ENCODE measurements at places on chromosomes 5 and 9. TPM values are rescaled to one million over a fixed set of nuclear protein-coding genes. Genes with fewer than 3 reads are reported as not detected.

The RANBP3L gene
- 3.9 TPM for total RNA-seq

The C9orf153 gene
- 0.27 TPM for total RNA-seq

The SURF2 gene
- 10.2 TPM for total RNA-seq

The PNPLA7 gene
- total RNA-seq = 4.3 TPM

- no peak for DNase-seq
Measured at GRCh38 chr9:94679587-94679986, 40.3 kb upstream of the FBP1 start.

DNA sequence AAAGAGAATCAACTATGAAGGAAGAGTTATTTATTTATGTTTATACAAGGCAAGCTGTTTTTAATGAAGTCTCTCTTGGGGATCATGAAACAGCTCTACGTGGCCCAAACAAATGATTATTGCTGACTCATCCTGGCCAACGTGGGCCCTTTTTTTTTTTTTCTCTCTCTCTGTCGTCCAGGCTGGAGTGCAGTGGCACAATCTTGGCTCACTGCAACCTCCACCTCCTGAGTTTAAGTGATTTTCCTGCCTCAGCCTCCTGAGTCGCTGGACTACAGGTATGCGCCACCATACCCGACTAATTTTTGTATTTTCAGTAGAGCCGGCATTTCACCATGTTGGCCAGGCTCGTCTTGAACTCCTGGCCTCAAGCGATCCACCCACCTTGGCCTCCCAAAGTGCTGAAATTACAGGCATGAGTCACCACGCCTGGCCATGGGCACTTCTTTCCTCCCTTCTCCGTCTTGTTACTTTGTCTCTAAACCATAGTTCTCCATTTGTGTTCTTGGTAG is 98.3 kb downstream of the BASP1 start:
- DNase-seq = no peak

- DNase-seq = no peak
Measured at GRCh38 chr5:129460672-129460935, 506 bp downstream of the ADAMTS19 start.

DNA sequence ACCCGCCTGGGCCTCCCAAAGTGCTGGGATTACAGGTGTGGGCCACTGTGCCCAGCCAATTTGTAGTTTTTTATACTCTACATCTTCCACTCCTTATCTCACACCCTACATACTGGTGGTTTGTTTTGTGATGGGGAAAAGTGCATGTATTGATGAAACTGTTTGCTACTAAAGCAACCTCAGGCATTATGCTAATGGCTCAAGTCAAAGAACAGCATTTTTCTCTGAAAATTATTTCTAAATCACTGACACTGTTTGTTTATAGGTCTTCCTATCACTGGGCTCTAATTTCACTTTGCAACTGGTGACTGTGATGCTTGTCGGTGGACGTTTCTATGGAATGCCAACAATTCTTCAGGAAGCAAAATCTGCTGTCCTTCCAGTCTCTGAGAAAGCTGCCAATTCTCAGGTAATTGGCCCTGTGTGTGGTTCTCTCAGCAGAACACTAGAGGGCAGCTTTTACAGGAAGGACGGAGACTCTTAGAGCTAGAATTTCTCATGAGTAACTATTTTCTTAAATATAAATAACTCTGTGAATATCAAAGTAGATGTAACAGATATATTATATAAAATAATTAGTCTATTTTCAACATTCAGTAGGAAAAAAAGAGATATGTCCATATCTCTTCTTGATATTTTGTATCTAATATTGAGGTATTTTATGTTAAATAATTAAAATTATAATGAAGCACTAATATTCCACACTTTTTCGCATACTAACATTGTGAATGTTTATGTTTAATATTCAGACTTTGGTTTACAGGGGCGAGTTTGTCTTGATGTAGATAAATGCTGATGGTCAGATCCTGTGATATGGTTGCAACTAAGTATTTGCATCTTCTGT is 244.1 kb downstream of the ADGRV1 start:
- no peak for DNase-seq

GRCh38 chr9:99126312-99126711 is 21.4 kb downstream of the TGFBR1 start:
- DNase-seq = no peak

- DNase-seq = no peak
Measured at GRCh38 chr5:111830333-111830732, 73.3 kb upstream of the NREP start.

- no peak for DNase-seq
Measured at GRCh38 chr5:128193665-128194390, 110.3 kb downstream of the SLC12A2 start.

DNA sequence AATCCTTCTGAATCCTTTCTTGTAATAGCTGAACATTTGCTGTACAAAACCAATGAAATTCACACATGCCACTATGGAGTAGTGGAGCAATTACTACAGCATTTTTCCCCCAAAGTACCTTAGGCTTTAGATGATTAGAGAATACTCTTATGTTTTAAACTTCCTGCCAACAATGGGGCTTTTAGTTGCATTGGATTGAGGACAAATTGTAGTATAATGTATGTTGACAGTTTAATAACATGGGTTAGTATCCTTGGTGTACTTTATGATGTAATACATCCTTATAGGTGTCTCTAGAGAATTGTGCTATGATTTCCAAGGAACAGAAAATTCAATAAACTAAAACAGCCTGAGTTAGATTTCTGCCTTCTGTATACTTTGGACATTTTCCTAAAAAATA is 422.7 kb upstream of the GRAMD2B start:
- DNase-seq = no peak

GRCh38 chr9:90054810-90055209 is 450.0 kb downstream of the GADD45G start:
- no peak for DNase-seq

DNA sequence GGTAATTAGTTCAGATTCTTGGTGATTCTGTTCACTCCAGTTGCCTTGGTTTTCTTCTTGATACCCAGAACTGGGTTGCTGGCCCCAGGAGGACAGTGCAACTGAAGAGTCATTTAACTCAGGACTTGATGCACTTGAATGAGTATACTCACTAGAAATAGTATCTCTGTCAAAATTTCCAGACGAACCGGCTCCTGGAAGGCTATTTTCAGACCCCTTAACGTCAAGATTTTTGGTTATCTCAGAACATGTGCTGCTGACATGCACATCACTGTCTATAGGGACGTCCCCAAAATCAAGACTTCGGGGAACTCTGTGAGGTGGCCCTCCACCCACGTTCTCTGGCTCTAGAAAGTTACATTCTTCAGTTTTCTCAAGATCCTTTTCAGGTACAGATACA is 56.7 kb upstream of the PCA3 start:
- no peak for DNase-seq

DNA sequence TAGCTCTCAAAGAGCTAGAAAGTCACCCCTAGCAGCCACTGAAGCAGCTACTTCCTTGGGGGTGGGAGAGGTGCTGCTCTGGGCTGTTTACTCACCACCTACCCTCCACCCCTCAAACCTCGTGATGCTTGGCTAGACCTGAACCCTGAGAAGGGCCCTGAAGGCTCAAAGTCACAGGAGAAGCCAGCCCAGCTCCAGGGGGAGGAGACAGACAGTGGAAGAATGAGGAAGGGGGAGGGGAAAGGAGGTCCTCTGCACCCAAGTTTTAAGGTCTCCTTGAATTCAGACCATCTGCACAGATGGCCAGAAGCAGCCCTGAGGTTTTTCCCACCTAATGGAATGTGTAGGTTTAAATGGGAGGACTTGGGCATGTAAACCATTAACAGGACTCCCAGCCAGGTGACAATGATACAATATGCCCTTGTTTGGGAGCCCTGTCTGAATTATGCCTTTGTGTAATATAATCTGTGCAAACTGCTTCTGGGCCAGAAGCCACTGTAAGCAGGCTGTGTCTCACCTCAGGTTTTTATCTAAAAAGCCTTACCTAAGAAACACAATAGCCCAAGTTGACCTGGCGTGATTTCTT is 180.5 kb downstream of the PIK3R1 start:
- no peak for DNase-seq

All from sigmoid colon (tissue), 7 donors.